ENCODE measurements at places on chromosomes 16 and 17.

- DNase-seq, result no peak
These were observed at the start of gene EMP2 for GRCh38 chr16:10579965-10580882. Gene EMP2, minus strand, starts transcription at chr16:10580598. Its CDS starts 32,981 bp downstream, at chr16:10547617.

- no peak for DNase-seq
These were observed 2.3 kb downstream of the CLUH start for GRCh38 chr17:2709183-2709661.

DNA sequence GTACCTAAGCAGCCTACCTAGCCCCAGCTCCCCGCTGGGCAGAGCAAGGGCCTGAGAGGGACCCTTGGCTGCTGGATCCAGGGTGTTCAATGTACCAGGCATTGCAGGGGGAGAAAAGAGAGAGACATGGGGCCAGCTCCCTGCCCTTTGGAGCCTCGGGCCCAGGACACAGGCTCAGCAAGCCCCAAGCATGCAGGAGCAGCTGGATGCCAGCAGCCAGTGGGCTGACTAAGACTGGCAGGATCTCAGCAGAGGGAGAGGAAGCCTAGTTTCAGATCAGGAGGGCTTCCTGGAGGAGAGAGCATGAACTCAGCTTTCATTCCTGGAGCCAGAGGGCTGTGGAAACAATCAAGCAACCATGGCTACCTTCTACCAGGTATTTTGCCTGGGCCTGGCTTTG is 82.0 kb upstream of the NKD1 start:
- no peak for DNase-seq

GRCh38 chr16:24996301-24996700 is 18.9 kb downstream of the ARHGAP17 start:
- no peak for DNase-seq

DNA sequence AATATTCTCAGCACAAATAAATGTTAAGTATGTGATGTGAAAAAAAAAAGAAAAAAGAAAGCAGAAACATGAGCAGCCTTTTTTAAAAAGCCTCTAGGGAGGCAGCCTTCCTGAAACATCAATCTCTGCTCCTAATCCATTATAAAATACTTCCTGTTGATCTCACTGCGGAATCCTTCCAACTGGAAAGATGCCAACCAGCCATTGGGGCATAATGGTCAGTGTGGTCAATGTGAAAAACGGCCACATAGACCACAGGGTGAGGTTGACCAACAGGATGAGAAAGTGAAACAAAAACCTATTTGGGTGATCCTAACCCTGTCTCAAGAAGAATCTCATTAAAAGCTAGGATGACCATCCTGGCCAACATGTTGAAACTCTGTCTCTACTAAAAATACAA is 26.1 kb upstream of the ABCA8 start:
- DNase-seq, result no peak

DNA sequence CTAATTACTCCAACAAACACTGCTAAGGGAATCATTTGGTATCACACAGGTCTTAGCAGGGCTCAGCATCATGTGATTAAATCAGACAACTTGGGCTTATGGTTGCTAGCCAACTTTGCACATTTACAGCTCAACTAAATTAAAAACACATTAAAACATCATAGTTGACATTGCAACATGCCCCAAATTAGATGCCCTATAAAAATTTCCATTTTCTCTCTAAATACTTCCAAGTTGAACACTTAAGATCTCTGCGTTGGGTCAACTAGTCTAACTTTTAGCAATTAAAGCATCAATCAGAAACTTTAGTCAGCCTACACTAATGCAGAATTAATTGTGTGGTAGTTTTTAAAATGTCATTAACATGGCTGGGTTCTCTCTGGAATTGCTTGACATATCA is 12.1 kb downstream of the DNAJC7 start:
- no peak for DNase-seq

DNA sequence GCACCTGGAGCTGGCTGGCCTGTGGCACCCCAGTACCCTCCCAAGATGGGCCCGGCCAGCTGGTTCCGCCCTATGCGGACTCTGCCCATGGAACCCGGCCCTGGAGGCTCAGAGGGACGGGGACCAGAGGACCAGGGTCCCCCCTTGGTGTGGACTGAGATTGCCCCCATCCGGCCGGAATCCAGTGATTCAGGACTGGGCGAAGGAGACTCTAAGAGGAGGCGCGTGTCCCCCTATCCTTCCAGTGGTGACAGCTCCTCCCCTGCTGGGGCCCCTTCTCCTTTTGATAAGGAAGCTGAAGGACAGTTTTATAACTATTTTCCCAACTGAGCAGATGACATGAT is 12.0 kb downstream of the TBX21 start:
- DNase-seq, result no peak

- no peak for DNase-seq
These were observed 25.6 kb downstream of the ITGB3 start for GRCh38 chr17:47279062-47279801.

- no peak for DNase-seq
These were observed 265.8 kb upstream of the SOX9 start for GRCh38 chr17:71855010-71855409.

DNA sequence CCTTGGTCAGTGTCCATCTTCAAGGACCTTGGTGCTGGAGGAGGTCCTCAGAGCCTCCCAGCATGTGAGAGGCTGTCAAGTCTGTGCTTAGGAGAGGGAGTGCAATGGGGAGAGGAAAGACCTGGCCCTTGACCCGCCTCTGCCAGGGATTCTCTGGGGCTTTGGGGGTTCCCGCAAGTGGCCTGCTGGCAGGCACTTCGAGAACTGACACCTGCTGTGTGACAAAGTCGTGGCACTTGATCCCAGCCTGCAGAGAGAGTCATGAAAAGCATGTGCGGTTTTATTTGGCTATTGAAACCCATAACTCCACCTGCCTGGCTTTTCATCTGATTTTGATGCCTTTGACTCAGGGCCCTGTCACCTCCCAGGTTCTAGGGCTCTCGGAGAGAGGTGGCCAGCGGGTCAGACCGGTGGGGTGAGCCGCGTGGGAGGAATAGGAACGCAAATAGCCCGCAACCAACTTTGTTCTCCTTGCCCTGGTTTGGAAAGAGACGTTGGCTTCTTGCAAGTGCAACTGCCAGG is 42.8 kb upstream of the GSE1 start:
- peak; percentile 81 for DNase-seq

GRCh38 chr16:55628306-55628968 is 27.4 kb upstream of the SLC6A2 start:
- no peak for DNase-seq

- no peak for DNase-seq
These were observed 69.0 kb downstream of the MRM3 start for GRCh38 chr17:850851-851763.

GRCh38 chr16:57590654-57591085 is 37.8 kb upstream of the ADGRG1 start:
- DNase-seq, result no peak

GRCh38 chr17:6677946-6678345 is 26.4 kb downstream of the C17orf100 start:
- no peak for DNase-seq

- DNase-seq, result peak; percentile 48
These were observed 117.4 kb downstream of the IRF8 start for GRCh38 chr16:86016201-86016965.

DNA sequence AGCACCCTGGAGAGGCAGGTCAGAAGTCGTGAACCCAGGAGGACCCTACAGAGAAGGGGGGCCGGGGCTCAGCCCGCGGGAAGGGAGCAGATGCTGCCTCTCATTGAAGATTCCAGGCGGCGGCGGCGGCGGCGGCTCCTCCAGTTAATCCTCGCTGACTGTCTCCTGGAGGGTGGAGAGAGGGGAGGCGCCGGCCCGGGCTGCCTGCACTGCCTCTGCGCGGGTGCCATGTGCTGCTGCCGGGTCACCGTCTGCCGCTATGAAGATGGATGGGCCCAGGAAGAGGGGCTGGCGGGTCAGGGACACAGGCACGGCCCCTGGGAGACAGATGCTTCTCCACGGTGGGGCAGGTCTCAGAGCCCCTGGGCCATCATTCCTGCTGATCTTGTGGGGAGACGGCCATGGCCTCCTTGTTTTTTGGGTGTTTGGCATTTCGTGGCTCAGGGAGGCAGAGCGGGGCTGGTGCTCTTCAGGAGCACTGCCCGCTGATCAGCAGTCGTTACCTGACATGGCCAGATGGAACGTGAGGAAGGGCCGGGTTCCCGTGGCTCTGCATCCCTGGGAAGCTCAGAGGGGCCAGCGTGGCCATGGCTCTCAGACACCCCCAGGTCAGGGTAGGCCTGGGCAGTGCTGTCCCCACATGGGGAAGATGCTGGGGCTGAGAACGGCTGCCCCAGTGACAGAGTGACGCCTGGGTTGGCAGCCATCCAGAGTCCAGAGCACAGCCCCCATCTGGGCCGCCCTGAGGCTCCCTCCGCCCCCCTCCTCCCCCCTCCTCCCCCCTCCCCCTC is 36.1 kb downstream of the GINS2 start:
- no peak for DNase-seq

DNA sequence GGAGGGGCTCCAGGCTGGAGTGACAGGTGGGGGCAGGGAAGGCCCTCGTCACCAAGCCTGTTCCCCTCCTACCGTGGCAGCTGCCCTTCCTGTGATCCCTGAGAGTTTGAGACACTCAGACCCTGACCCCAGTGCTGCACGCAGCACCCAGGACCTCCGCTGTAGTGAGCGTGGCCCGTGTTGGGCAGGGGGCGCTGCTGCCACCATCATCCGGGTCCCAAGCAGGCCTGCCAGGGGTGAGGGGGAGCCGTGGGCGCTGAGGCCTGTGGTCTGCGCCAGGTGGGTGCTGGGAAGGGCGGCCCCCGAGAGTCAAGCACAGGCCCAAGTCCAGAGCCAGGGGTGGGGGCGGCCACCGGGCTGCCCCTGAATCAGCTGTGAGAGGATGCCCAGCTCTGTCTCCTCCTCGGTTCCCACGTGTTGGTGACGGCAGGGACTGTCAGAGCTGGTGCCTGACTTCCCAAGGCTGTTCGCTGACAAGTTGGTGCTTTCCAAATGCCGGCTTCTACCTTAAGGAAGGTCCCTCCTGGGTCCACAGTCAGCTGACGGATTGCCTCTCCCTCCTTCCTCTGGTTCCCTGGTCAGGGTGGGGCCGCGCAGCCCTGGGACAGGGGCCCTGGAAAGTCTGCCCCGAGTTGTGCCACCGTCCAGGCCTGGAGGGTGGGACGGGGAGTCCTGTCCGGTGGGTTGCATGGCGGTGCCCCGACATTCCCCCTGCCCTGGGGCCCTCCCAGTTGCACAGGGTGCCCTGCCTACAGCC is 31.1 kb downstream of the TPSG1 start:
- DNase-seq, result no peak

GRCh38 chr17:49359990-49360795 is 1.9 kb downstream of the ZNF652 start:
- DNase-seq, result no peak

DNA sequence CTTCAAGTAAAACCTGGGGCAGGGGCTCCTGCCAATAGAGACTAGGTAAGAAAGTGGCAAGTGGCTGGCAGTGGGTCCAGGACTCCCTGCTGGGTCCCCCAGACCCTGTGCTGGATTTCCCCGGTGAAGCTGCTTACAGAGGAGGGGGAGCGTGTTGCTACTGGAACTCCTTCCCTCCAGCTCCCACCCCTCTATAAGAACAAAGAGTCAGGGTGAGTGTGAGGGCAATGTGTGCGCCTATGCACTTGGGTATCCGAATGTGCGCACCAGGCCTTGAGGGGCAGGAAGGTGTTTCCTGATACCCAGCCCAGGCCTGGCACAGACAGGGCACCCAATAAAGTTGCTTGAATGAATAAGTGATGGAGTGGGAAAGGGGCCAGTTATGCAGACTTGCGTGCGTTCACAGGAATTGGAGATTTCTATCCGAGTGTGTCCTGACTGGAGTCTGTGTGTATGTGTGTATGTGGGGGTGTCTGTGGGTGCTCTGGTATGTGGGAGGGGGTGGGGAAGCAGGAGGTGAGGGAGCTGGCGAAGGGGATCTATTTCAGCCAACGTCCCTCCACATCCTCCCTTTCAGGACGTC is 11.7 kb downstream of the NEUROD2 start:
- DNase-seq, result no peak

DNA sequence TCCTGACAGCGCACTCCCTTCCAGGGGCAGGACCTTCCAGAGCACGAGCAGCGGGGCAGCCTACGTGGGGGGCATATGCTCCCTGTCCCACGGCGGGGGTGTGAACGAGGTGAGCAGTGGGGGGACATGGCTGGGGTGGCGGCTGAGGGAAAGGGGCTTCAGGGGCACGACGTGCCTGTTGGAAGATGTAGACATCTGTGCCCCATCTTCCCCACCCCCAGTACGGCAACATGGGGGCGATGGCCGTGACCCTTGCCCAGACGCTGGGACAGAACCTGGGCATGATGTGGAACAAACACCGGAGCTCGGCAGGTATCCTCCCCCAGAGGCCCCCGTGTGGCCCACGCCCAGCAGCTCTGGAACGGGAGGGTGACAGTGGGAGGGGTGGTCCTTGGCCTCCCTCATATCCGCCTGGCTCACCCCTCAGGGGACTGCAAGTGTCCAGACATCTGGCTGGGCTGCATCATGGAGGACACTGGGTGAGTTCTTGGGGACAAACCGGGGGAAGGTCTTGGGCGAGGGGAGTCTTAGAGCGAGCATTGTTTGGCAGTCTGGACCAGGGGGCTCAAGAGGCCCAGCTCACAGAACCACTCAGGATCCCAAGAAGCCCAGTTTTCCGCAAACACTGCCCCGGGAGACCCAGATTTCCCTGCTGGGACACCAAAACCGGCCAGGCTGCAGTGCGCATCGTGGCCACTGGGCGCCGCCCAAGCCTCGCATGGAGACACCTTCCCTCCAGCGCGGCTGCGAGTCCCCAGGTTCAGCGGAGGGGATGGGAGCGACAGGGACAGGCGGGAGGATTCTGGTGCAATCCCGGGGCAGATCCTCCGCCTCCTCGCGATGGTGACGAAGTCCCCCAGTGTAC is 15.7 kb downstream of the ADAM11 start:
- DNase-seq, result peak; percentile 88

- no peak for DNase-seq
These were observed 91.0 kb upstream of the CBX4 start for GRCh38 chr17:79930062-79930876.

DNA sequence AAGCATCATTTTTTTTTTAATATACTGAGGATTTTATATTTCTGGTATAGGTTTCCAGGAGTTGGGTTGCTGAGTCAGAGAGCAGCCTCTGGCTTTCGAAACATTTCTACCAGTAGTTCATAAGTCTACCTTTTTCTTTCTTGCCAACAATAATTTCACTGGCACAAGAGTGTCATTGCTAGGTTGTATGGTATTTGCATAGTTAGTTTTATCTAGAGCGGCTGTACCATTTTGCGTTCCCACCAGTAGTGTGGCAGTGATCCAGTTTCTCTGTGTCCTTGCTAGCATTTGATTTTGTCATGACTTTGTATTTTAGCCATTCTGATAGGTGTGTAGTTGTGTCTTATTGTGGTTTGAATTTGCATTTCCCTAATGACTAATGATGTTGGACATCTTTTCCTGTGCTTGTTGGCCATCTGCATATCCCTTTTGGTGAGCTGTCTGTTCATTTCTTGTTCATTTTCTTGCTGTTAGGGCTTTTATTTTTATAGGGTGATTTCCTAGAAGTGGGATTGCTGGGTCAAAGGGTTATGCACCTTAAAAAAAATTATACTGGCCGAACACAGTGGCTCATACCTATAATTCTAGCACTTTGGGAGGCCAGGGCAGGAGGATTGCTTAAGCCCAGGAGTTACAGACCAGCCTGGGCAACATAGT is 39.9 kb downstream of the SNX29 start:
- DNase-seq, result no peak

GRCh38 chr17:64133546-64134215 is 3.7 kb upstream of the ERN1 start:
- peak; percentile 24 for DNase-seq

GRCh38 chr16:3625911-3626732 is 14.7 kb upstream of the SLX4 start:
- DNase-seq, result no peak
